ENCODE measurements at places on chromosomes 11 and 22.

DNA sequence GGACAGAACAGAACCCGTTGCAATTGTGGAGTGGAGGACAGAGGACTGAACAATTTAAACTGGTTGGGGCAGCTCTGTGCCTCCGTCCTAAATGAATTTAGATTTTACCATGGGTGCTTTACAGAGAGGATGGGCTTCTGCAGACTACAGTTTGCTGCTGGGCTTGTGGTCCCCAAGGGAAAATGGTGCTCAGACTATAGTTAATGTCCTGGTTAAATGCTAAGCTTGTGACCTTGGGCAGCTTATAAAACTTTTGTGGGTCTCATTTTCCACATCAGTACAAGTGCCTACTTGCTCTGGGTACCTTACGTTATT, 355.2 kb upstream of the NARS2 start:
- DNase-seq = no peak

DNA sequence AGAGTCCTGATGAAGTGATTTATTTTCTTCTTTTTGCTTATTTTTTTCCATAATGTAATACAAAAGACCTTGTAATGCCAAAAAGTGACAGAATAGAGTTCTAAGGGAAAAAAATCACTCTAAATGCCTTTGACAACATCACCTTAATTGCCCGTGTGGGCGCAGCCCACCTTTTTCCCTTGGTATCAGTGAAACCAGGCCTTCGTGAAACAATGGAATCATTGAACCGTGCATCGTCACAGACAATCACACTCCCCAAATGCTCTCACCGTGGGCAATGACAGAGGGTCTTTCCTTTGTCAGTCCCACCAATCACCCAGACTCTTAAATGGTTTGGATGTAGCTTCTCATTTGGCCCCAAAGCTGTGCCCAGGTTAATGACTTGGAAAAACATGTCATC, 9.6 kb upstream of the SLC6A5 start:
- no peak for DNase-seq

DNA sequence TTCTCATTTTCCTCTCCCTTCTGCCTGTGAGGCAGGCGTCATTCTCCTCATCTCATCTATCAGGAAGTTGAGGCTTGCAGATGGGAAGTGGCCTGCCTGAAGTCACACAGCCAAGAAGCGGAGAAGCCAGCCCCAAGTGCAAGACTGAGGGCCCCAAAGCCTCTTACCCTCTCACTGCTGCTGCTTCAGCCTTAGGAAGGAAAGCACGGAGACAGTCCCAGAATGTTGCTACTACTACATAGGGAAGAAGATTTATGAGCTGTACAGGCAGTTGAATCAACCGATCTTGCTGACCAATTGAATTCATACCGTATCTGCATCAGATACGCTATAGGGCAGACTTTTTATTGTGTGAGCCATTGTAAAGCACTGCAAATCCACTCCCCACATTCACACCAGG, 89.0 kb downstream of the CWC15 start:
- DNase-seq = no peak

DNA sequence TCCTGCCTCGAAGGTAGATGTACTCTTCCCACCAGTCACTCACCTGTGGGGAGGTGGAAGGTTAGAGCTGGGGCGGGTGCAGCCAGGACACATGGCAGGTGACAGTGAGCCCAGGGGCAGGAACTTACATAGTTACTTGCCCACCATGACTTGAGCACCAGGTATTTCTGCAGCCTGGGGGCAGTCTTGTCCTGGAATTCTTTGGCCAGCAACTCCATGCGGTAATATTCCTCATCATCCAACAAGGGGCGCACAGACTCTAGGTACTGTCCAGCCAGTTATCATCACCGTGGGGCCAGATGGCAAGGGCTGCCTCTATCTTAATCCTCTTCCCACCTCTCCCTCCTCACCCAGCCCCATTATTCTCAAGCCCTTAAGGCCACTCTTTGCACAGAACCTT, 2.2 kb downstream of the CPT1B start:
- no peak for DNase-seq

GRCh38 chr11:85118151-85118550, 509.0 kb downstream of the DLG2 start:
- no peak for DNase-seq

DNA sequence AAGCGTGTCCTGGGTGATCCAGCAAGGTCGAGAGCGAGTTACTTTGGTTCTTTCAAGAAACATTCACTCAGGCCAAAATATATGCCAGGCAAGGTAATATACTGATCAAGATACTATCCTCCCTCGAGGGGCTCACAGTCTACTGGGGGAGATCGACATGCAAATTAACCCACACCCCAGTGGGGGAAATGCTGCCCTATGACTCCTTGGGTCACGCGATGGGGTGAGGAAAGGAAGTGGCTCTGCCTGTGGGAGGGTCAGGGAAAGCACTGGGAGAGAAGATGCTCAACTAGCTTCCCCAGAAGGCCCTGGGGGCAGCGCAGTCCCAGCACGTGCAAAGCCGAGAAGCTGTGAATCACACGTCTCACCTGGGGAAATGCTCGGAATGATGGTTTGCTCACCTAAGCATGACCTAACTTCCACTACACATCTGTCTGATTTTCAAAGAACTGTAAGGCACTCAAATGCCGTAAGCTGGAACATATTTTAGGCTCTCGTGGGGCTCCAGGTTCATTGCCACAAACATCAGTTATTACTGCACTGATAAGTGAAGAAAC, 130.7 kb downstream of the RCN1 start:
- no peak for DNase-seq

- no peak for DNase-seq
Measured at GRCh38 chr11:25562417-25562816, 769.5 kb upstream of the ANO3 start.

GRCh38 chr11:102186551-102187191, 76.4 kb downstream of the YAP1 start:
- DNase-seq = no peak

DNA sequence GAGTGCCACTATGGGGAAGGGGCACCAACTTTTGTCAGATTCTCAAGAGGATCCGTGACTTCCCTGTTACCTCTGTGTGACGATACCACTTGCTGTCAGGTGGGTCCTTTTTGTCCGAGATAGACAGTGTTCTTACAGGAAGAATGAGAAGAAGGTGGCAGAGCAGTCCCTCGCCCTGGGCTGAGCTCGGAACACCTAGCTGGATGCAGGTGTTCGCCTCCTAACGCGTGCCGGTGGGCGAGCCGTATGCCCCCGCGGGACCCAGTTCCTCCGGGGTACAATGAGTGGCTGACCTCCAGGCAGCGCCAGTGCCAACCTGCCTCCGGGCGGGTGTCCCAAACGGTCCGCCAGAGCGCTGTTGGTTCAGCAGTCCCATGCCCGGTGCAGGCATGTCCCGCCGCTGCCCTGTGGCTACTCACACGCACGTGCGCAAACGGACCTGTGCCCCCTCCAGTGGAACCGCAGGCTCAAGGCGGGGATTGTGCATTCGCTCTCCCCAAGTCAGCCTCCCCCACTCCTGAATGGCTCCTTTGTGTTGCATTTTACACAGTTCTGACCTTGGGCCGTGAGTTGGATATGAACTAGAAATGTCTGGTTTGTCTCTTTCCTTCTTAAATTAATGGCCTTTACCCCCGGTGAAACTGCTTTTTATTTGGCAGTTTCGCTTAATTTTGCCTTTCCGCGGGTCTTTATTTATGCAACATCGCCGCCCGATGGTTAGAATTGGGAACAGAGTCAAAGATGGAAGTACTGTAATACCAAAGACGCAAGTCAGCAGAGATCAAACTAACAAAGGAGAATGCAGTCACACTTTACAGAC, 1.1 kb upstream of the ABTB2 start:
- DNase-seq = peak; percentile 56

- no peak for DNase-seq
Measured at GRCh38 chr11:93604008-93604660, 57.3 kb upstream of the CEP295 start.
